ENCODE measurements at places on chromosomes 6 and 20. TPM values are rescaled to one million over a fixed set of nuclear protein-coding genes. Genes with fewer than 3 reads are reported as not detected.

TRIM31 gene
- total RNA-seq = not detected

ANKRD66 gene
- total RNA-seq = 0.12 TPM

TREM2 gene
- total RNA-seq = 3.1 TPM

DNPH1 gene
- total RNA-seq = 57.0 TPM

DNA sequence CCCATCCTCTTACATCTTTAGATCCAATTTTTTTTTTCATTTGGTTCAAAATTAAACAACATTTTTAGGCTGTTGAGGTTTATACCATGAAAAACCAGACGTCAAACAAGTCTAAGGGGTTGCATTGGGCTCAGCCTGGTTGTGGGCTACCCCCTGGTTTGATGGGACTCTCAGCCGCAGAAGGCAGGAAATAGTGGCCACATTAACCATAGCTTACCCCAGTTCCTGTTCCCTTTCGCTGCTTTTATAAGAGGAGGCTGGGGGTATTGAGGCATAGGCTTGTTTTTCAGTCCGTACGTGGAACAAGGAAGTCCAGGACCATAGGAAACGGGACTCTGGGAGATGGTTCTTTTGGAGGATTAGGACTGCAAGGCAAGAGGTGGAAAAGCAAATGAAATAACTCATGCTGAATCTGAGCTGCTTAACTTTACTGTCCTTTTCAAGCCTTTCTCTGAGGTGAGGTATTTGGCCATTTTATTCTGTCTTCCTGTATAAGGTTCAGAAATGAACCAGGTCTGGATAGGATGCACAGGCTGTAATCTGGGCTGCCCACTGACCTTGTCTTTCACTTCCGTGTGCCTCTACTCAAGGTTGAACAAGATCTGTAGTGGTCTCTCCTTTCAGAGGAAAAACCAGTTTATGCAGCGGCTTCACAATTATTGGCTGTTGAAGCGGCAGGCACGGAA lies 7.7 kb downstream of the BRPF3 start:
- no peak for DNase-seq

DNA sequence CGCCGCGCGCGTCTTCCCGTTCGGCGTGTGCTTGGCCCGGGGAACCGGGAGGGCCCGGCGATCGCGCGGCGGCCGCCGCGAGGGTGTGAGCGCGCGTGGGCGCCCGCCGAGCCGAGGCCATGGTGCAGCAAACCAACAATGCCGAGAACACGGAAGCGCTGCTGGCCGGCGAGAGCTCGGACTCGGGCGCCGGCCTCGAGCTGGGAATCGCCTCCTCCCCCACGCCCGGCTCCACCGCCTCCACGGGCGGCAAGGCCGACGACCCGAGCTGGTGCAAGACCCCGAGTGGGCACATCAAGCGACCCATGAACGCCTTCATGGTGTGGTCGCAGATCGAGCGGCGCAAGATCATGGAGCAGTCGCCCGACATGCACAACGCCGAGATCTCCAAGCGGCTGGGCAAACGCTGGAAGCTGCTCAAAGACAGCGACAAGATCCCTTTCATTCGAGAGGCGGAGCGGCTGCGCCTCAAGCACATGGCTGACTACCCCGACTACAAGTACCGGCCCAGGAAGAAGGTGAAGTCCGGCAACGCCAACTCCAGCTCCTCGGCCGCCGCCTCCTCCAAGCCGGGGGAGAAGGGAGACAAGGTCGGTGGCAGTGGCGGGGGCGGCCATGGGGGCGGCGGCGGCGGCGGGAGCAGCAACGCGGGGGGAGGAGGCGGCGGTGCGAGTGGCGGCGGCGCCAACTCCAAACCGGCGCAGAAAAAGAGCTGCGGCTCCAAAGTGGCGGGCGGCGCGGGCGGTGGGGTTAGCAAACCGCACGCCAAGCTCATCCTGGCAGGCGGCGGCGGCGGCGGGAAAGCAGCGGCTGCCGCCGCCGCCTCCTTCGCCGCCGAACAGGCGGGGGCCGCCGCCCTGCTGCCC lies 1.1 kb downstream of the SOX4 start:
- DNase-seq = peak; percentile 61

- no peak for DNase-seq
Measured at GRCh38 chr6:17995414-17995813, 8.0 kb upstream of the KIF13A start.
